ENCODE measurements at places on chromosomes 13 and 19. TPM values are rescaled to one million over a fixed set of nuclear protein-coding genes. Genes with fewer than 3 reads are reported as not detected.

The CYP4F8 gene
- not detected for total RNA-seq

The DACH1 gene
- total RNA-seq = not detected

The ISOC2 gene
- 96.7 TPM for total RNA-seq

The ACER1 gene
- not detected for total RNA-seq

GRCh38 chr19:50162988-50163387 is at the start of gene IZUMO2:
Gene IZUMO2, minus strand, starts transcription at chr19:50163281. Its CDS starts 87 bp downstream, at chr19:50163194.
- no peak within 1 kb of the TSS for H3K27ac ChIP-seq
- no peaks in the 10 kb centered on the region for H3K36me3 ChIP-seq

DNA sequence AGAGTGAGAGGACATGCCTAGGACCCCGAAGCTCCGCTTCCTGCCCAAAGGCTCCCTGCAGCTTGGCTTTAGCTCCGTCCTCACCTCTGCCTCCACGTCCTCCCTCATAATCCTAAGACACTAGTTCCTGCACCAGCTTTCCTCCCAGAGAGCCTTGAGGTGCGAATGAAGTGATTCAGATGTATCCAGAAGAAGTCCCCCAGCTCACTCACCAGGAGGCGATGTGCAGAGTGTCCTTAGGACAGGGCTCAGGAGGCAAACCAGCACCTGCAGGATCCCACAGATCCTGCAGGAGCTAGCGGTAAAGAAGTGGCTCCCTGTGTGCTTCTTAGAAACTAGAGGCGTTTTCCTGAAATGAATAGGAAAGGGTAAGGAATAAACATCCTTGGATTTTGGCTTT is 109.7 kb downstream of the HSPH1 start:
- no peak overlapping the region for H3K4me3 ChIP-seq
- no peak overlapping the region for H3K27ac ChIP-seq
- no peaks in the 10 kb centered on the region for H3K36me3 ChIP-seq
- H3K27me3 ChIP-seq = no peaks in the 10 kb centered on the region
- DNase-seq = no peak
- no peaks in the 10 kb centered on the region for H3K4me1 ChIP-seq

- H3K36me3 ChIP-seq = no peaks in the 10 kb centered on the region
- no peak overlapping the region for H3K27ac ChIP-seq
- no peaks in the 10 kb centered on the region for H3K4me1 ChIP-seq
- H3K4me3 ChIP-seq = no peak overlapping the region
Measured at GRCh38 chr13:67155898-67156722, 74.0 kb downstream of the PCDH9 start.

GRCh38 chr13:42653679-42654078 is 79.7 kb downstream of the TNFSF11 start:
- no peak overlapping the region for H3K4me3 ChIP-seq
- no peaks in the 10 kb centered on the region for H3K4me1 ChIP-seq
- no peaks in the 10 kb centered on the region for H3K36me3 ChIP-seq
- no peak overlapping the region for H3K27ac ChIP-seq

- H3K27ac ChIP-seq = no peak overlapping the region
- DNase-seq = no peak
- H3K27me3 ChIP-seq = no peaks in the 10 kb centered on the region
- H3K36me3 ChIP-seq = no peaks in the 10 kb centered on the region
- H3K4me1 ChIP-seq = no peaks in the 10 kb centered on the region
Measured at GRCh38 chr19:11457115-11457514, 21.7 kb downstream of the PRKCSH start.

DNA sequence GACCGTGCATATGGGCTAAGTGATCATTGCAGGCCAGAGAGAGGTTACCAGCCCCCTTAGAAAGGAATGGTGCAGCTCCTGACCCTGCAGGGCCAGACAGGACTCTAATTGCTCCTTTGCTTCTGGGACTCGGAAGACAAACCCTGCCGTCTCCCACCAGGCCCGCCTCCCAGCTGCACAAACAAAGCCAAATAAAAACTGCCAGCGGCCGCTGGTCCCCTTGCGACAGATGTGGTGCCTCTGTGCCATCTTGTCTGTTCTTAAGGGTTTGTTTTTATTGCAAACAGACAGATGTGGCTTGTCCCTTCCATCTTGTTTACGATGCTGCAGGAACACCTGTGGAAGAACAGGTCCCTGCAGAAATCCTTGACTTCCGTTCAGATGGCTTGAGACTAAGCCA is 434.4 kb upstream of the TSHZ3 start:
- no peak overlapping the region for H3K27ac ChIP-seq
- H3K4me1 ChIP-seq = no peaks in the 10 kb centered on the region
- no peaks in the 10 kb centered on the region for H3K36me3 ChIP-seq
- H3K4me3 ChIP-seq = no peak overlapping the region
- no peak for DNase-seq

DNA sequence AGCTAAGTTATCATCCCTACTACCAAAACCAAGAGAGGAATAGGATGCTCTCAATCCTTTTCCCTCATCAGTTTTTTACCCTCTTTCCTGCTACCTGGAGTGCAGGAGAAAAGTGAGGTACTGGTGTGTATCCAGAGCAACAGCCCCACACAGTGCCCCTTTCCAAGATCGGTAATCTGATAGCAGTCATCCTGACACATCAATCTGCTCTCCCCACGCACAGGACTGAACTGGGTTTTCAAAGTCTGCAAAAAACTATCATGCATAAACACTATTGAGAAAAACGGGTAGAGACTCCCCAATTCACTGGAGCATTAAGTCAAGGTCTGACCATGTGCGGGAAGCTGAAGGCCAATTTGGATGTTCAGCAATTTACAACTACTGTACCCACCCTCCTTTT is 284.8 kb downstream of the RBM26 start:
- no peaks in the 10 kb centered on the region for H3K4me1 ChIP-seq
- no peak for DNase-seq
- H3K4me3 ChIP-seq = no peak overlapping the region
- H3K27ac ChIP-seq = no peak overlapping the region
- no peaks in the 10 kb centered on the region for H3K27me3 ChIP-seq

DNA sequence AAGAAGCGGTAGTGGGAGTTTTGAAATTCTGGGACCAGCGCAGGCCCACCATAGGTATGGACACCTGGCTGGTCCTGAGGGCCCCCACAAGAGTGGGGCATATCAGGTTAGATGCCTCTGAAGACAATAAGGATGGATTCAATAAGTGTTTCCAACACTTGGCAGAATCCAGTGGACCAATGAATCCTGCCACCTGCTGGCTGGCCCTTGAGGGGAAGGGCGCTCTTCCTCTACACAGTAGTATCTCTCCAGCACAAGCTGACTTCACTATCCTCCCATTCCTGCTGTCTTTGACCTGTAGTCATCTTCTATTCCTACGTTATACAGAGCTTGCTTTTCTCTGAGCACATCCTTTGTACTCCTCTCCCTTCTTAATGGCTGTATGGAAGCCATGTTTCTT is 199.7 kb upstream of the TSHZ3 start:
- no peaks in the 10 kb centered on the region for H3K27me3 ChIP-seq
- no peak overlapping the region for H3K4me3 ChIP-seq
- DNase-seq = no peak
- H3K27ac ChIP-seq = no peak overlapping the region

Data from ascending aorta (tissue), 2 donors.